ENCODE measurements at places on chromosomes 16 and 17.

GRCh38 chr17:82638183-82638773, 10.0 kb downstream of the WDR45B start:
- no peak for DNase-seq

- DNase-seq = no peak
Measured at GRCh38 chr17:36485805-36486203, 677 bp upstream of the ZNHIT3 start.

GRCh38 chr17:61413661-61414126, 14.1 kb downstream of the TBX2 start:
- DNase-seq = no peak

GRCh38 chr17:79042421-79043190, 18.6 kb downstream of the C1QTNF1 start:
- peak; percentile 51 for DNase-seq

DNA sequence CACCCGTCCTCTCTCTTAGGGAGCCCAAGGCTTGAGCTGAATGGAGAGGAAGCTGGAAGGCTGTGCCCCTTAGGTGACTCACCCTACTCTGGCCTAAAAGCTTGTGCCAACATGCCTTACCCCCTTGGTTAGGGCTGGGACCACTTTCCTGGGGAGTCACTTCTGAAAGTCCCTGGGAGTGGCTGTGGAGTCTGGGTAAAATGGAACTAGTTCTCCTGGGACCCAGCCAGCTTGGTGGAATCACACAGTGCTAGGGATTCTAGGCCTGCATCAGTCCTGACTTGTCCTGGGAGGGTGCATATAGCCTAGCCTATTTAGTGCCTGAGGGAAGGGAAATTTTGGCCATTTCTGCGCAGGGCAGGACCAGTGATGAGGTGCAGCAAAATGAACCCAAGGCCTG, 10.5 kb downstream of the MMP28 start:
- DNase-seq = no peak
